ENCODE measurements at places on chromosomes 4 and X. TPM values are rescaled to one million over a fixed set of nuclear protein-coding genes. Genes with fewer than 3 reads are reported as not detected.

HMX1 gene
- total RNA-seq, result not detected

SULT1E1 gene
- total RNA-seq, result not detected

CORIN gene
- total RNA-seq, result 0.16 TPM

SPIN4 gene
- 2.1 TPM for total RNA-seq

FDCSP gene
- total RNA-seq, result not detected

GAGE12F gene
- total RNA-seq, result not detected

MYOZ2 gene
- not detected for total RNA-seq

FAM133A gene
- total RNA-seq, result not detected

AFP gene
- total RNA-seq, result 2.9 TPM

FAM236D gene
- total RNA-seq, result not detected

RTL5 gene
- 5.1 TPM for total RNA-seq

TMPRSS11B gene
- not detected for total RNA-seq

TBX22 gene
- not detected for total RNA-seq
